ENCODE measurements at places on chromosomes 5 and 9.

GRCh38 chr5:95780597-95780996 lies 41.9 kb downstream of the GLRX start:
- no peak for DNase-seq

GRCh38 chr5:179550511-179551342 lies at the start of gene RUFY1:
Gene RUFY1, plus strand, starts transcription at chr5:179550554. Its CDS starts 16 bp downstream, at chr5:179550570.
- DNase-seq = peak; percentile 75

DNA sequence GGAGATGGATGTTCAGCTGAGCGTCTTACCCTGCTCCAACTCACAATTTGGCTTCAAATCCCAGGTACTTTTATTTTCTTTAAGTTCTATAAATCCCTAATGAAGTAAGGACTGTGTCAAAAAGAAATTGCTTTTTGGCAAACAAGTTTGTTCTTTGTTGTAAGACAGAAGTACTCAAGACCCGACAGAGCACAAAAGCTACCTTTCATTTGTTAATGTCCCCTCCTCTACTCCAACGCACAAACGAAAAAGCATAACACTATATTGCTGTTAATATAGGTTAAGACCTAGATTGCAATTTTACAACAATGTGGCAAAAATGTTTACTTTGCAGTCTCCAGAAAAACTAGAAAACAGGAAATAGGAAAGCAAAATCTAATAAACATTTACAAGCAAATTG lies 595.4 kb upstream of the DMAC1 start:
- DNase-seq = no peak

DNA sequence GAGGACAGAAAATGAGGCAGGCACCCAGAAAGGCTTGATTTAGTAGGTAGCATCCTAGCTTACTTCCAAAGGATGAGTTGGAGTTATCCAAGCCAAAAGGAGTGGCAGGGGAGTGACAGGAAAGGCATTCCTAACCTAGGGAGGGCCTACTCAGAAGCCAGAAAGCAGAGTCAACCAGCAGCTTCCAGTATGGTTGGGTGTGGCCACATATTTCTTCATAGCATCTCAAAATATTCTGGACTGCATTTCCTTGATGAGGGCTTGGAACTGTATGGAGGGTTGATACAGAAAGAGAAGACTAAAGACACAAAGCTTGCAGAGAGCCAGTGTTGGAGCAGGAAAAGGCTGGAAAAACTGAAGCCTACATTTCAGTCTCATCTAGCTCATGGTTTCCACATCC lies 656.8 kb upstream of the DMAC1 start:
- DNase-seq = no peak

- no peak for DNase-seq
Observed at GRCh38 chr9:130845901-130846481, 10.9 kb downstream of the ABL1 start.
